ENCODE measurements at places on chromosomes 4 and X.

DNA sequence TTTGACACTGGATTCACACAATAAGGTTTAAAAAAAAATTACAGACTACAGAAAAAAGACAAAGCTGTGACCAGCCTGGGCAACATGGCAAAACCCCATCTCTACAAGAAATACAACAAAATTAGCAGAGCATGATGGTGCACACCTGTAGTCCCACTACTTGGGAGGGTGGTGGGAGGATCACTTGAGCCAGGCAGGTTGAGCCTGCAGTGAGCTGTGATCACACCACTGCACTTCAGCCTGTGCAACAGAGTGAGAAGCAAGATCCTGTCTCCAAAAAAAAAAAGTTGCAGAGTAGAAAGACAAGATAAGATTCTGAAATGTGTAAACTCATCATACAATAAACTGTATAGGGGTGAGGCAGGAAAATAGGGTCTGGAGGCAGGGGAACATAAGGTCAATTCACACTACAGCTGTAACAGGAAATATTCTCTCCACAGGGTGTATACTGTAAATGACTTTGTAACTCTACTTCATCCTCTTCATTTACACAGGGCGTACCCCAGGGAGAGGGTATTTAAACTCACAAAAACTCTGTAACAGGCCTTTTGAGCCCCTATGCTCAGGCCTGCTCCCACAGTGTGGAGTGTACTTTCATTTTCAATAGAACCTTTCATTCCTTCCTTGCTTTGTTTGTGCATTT lies 112.6 kb upstream of the MAPK10 start:
- no peak for DNase-seq
- no peaks in the 10 kb centered on the region for H3K4me1 ChIP-seq
- no peaks in the 10 kb centered on the region for H3K36me3 ChIP-seq
- no peak overlapping the region for H3K4me3 ChIP-seq
- H3K27me3 ChIP-seq: no peaks in the 10 kb centered on the region

DNA sequence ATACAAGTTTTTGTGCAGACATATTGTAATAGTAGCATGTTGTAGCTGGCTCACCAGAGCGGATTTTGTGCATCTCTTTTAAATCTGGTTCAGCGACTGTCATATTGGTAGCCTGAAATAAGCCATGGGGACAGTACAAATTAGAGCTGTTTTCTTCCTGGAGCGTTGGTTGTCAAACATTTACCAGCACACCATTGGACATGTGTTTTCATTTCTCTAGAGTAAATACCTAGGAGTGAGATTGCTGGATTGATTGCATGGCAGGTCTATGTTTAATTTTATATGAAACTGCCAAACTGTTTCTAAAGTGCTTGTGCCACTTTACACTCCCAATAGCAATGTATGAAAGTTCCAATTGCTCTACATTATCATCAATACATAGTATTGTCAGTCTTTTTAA lies 2.6 kb upstream of the ARAF start:
- H3K36me3 ChIP-seq: no peaks in the 10 kb centered on the region
- no peak overlapping the region for H3K27ac ChIP-seq
- H3K4me1 ChIP-seq: peaks cover 5% of the 10 kb centered on the region

DNA sequence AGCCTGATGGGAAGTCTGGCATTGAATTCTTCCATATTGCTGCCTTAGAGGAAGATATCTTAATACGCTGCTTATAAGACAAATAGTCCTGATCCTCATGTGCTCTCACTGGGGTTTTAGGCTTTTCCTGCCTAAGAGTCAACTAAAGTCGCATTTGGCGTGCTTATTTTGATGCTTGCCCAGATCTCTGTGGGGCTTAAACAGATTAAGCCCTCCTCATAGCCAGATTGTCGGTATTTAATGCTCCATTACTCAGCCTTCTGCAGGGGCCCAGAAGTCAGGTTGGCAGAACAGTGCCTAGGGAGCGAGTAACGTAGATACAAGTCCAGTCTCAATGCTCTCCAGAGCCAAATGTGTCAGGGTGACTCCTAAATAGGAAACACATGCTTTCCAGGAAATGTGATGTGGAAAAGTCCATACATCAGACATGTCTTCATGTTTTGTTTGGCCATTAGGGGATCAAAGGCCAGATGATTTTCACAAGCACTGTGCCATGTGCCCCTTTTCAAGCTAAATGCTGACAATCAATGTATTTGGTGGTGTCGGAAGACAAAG lies 262.8 kb downstream of the PRDM5 start:
- no peak overlapping the region for H3K27ac ChIP-seq
- no peaks in the 10 kb centered on the region for H3K27me3 ChIP-seq
- no peaks in the 10 kb centered on the region for H3K36me3 ChIP-seq
- no peak for DNase-seq
- no peak overlapping the region for H3K4me3 ChIP-seq

DNA sequence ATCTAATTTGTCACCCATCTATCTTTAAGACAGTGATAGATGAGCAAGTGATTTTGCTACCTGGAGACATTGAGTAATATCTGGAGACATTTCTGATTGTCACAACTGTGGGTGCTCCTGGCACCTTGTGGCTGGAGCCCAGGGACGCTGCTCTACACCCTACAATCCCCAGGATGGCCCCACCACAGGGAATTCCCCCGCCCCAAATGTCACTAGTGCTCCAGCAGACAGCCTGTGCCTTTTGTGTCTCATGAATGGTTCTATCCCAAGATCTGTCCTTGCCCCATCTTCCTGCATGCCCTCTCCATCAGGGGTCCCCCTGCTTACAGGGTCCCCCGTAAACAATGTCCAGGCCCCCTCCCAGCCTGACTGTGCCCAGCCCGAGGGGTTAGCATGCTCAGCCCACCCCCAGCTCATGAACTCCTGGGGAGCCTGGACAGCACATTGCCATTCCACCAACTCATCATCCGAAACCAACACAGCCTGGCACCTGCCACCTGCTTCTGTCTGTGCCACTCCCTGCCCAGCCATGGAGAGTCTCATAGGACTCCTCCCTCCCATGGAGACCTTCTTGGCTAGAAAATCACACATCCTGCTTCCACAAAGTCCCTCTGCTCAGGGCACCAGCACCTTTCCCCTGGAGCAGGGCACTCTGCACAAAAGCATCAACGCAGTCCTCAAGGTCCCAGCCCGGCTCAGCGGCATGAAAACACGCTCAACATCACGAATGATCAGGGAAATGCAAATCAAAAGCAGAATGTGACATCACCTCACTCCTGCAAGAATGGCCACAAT lies 5.7 kb downstream of the P2RY8 start:
- no peak overlapping the region for H3K4me3 ChIP-seq
- H3K36me3 ChIP-seq: peaks cover 25% of the 10 kb centered on the region
- peaks cover 25% of the 10 kb centered on the region for H3K4me1 ChIP-seq
- H3K27ac ChIP-seq: no peak overlapping the region
- H3K27me3 ChIP-seq: no peaks in the 10 kb centered on the region
- no peak for DNase-seq

GRCh38 chr4:168854350-168854921 lies 155.6 kb downstream of the CBR4 start:
- H3K27ac ChIP-seq: no peak overlapping the region
- H3K27me3 ChIP-seq: no peaks in the 10 kb centered on the region
- DNase-seq: no peak
- H3K4me1 ChIP-seq: no peaks in the 10 kb centered on the region

- H3K4me1 ChIP-seq: no peaks in the 10 kb centered on the region
- no peak overlapping the region for H3K27ac ChIP-seq
- H3K36me3 ChIP-seq: no peaks in the 10 kb centered on the region
- no peaks in the 10 kb centered on the region for H3K27me3 ChIP-seq
- no peak overlapping the region for H3K4me3 ChIP-seq
- DNase-seq: no peak
These were observed 286.3 kb downstream of the SPRY1 start for GRCh38 chr4:123682931-123683330.

Data from effector memory CD4-positive, alpha-beta T cell (primary cell).